ENCODE measurements at places on chromosomes 6 and 20. TPM values are rescaled to one million over a fixed set of nuclear protein-coding genes. Genes with fewer than 3 reads are reported as not detected.

DNA sequence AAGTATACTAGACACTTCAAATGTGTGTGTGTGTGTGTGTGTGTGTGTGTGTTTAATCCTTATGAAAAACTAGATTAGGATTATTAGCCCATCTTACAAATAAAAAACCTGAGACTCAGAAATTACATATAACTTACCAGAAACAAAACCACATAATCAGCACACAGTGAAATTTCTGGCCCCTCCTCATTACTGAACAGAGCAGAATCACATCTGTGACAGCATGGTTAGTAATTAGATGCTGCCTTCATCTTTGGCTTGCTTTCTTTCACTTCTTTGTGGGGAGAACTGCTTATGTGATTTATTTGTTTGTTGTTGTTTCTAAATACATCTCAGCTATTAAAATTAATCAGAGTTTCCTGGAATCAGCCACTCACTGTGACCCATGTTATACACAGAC, 267.1 kb downstream of the TENT5A start:
- no peak for DNase-seq
- H3K4me1 ChIP-seq: no peaks in the 10 kb centered on the region
- no peak overlapping the region for H3K4me3 ChIP-seq

DNA sequence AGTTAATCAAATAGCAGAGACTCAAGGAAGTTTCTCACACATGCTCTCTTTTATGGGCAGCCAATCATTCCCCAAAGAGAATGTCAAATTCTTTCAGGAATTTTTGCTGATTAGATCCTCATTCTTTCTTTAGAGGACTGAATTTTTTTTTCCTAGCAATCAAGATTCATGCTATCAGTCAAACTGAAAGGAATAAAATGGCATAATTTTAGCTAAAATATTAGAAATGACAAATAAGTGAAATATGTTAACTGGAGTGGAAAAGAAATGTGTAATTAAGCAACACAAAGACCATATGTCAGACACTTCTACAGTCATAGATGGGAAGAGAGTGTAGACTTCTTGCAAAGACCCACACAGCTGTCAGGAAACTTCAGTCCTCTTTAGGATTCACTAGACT, 242.3 kb upstream of the RNF217 start:
- no peak overlapping the region for H3K4me3 ChIP-seq
- no peaks in the 10 kb centered on the region for H3K36me3 ChIP-seq
- DNase-seq: no peak
- H3K4me1 ChIP-seq: no peaks in the 10 kb centered on the region

DNA sequence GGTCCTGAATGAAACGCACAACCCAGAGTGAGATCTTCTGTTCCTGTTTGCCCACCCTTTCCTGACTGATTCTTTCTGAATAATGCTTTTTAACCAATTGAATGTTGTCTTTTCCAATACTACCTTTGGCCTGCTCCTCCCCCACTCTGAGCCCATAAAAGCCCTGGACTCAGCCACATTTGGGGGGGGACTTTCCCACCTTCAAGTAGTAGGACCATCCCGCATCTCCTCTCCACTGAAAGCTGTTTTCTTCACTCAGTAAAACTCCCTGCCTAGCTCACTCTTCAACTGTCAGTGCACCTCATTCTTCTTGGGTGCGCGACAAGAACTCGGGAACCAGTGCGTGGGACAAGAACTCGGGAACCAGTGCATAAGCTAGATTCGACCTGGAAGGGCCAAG, 77.9 kb downstream of the EPB41L2 start:
- no peaks in the 10 kb centered on the region for H3K27me3 ChIP-seq
- DNase-seq: no peak
- H3K4me1 ChIP-seq: peaks cover 34% of the 10 kb centered on the region

The SLC16A10 gene
- 2.1 TPM for polyA plus RNA-seq

DNA sequence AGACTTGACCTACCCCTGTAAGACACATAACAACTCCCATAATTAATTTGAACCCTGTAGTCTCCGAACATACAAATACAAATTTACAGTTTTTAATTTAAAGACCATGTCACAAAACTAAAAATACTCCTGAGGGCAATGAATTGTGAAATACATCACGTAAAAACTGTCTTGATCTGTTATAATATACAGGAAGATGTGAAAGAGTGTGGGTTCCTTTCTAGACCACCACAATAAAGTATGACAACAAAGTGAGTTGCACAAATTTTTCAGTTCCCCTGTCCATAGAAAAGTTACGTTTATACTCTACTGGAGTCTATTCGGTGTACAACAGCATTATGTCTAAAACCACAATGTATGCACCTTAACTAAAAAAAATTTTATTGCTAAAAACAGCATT, 11.0 kb upstream of the BLOC1S5 start:
- no peak overlapping the region for H3K4me3 ChIP-seq
- no peaks in the 10 kb centered on the region for H3K36me3 ChIP-seq

GRCh38 chr20:35883778-35884540, 70.3 kb downstream of the SCAND1 start:
- no peaks in the 10 kb centered on the region for H3K36me3 ChIP-seq
- H3K4me1 ChIP-seq: peaks cover 5% of the 10 kb centered on the region
- no peak overlapping the region for H3K4me3 ChIP-seq
- peak; percentile 32 for DNase-seq
- no peaks in the 10 kb centered on the region for H3K27me3 ChIP-seq
- H3K27ac ChIP-seq: peak overlapping the region; percentile 45

GRCh38 chr20:57811374-57812020, 101.7 kb upstream of the PMEPA1 start:
- H3K4me1 ChIP-seq: peaks cover 2% of the 10 kb centered on the region
- H3K4me3 ChIP-seq: no peak overlapping the region
- DNase-seq: no peak
- H3K27ac ChIP-seq: no peak overlapping the region

DNA sequence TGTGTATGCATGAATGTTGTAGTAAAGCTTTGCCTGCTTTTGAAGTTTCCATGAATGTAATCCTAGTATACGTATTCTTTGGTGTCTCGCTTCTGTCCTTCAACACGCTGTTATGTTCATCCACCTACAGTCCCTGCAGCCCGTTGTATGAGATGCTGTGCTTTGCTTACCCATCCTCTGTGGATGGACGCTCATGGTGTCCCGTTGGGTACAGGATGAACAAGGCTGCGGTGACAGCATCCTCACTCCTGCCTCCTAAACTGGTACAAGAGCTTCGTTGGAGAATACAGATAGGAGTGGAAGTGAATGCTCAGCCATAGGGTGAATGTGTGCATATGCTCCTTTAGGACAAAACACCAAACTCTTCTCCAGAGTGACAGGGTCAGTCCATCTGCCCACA, 366.2 kb downstream of the ZFAND3 start:
- no peaks in the 10 kb centered on the region for H3K4me1 ChIP-seq
- peak overlapping the region; percentile 76 for H3K27ac ChIP-seq
- no peaks in the 10 kb centered on the region for H3K27me3 ChIP-seq

DNA sequence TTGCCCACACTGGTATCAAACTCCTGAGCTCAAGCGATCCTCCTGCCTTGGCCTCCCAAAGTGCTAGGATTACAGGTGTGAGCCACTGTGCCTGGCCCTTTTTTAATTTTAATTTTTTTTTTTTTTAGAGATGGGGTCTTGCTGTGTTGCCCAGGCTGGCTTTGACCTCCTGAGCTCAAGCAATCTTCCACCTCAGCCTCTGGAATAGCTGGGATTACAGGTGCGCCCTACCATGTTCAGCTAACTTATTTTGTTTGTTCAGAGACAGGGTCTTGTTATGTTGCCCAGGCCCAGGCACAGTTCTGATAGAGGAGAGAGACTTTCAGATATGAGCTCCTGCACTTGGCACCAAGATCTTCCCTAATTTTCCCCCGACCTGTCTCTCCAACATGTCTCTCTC, 8.1 kb downstream of the PSORS1C2 start:
- no peak overlapping the region for H3K27ac ChIP-seq
- H3K27me3 ChIP-seq: peaks cover 8% of the 10 kb centered on the region
- H3K36me3 ChIP-seq: no peaks in the 10 kb centered on the region
- no peak overlapping the region for H3K4me3 ChIP-seq

DNA sequence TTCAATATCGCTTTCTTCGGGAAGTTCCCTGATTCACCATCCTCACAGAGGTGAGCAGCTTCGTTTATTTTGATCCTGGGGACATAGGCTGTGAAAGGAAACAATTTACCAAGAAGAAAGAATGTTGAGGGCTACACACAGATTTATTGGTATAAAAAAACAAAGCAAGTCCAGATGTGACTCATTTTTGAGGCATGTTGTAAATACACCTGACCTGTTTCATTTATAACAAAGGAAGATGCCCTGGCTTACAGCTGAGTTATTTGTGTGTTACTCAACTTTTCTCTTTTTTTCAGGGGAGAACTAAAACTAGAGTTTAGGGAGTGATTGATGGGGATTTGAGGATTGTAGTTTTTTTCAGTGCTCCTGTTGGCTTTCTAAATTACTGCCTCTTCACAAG, 489.5 kb downstream of the CBLN4 start:
- H3K4me1 ChIP-seq: no peaks in the 10 kb centered on the region
- no peaks in the 10 kb centered on the region for H3K36me3 ChIP-seq
- no peak overlapping the region for H3K27ac ChIP-seq
- H3K4me3 ChIP-seq: no peak overlapping the region
- no peaks in the 10 kb centered on the region for H3K27me3 ChIP-seq

- H3K27ac ChIP-seq: no peak overlapping the region
- no peak for DNase-seq
- H3K27me3 ChIP-seq: no peaks in the 10 kb centered on the region
Measured at GRCh38 chr6:74277777-74278186, 581.8 kb downstream of the CD109 start.

DNA sequence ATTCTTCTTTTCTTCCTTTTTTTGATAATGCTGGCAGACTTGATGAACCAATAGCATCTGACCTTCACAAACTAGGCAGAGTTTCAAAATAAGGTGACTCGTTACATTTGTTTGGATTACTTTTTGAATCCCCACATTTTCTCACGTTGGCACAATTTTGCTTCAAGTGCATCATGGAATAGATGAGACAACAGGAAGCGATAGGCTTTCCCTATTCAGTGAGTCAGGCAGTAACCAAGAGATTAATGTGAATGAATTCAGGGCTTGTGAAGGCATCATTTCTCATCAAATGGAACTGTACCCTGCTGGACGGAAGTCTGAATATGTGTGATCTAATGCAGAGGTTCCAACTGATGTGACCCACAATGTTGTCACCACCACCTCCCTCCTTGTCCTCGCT, 10.7 kb downstream of the RFPL4B start:
- no peaks in the 10 kb centered on the region for H3K4me1 ChIP-seq
- H3K27ac ChIP-seq: no peak overlapping the region
- H3K36me3 ChIP-seq: no peaks in the 10 kb centered on the region
- peaks cover 22% of the 10 kb centered on the region for H3K27me3 ChIP-seq
- H3K4me3 ChIP-seq: no peak overlapping the region

DNA sequence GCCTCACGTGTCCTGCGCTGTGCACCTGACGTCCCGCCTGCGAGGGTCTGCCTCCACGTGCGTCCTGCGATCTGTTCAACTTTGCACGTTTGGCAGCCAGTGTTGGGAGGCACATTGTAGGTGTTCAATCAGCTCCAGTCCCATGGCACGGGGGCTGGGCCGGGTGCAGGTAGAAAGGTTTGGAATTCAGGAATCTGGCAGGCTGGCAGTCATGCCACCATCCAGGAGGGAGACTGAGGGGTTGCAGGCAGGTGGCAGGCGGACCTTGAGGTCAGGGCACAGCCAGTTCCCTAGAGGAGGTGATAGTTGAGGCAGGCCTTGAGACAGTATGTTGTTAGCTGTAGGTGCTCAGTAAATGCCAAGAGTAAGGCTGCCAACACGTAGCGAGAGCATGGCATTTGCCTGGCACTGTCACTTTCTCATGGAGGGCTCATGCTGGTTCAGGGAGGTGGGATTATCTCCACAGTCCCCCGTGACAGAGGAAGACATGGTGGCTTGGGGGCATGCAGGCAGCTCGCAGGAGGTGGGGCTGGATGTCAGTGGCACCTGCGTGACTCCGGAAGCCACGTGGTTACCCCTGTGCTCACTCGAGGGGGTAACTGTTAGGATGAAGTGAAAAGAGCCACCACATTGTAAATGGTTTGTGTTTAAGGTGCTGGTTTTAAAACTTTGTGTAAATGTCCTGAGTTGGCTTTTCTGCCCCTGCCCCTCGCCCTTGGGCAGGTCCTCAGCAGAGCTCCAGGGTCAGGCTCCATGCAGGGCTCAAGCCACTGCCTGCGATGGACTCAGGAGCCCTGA, 111.8 kb upstream of the FRMD1 start:
- no peaks in the 10 kb centered on the region for H3K36me3 ChIP-seq
- DNase-seq: no peak
- H3K4me3 ChIP-seq: no peak overlapping the region

DNA sequence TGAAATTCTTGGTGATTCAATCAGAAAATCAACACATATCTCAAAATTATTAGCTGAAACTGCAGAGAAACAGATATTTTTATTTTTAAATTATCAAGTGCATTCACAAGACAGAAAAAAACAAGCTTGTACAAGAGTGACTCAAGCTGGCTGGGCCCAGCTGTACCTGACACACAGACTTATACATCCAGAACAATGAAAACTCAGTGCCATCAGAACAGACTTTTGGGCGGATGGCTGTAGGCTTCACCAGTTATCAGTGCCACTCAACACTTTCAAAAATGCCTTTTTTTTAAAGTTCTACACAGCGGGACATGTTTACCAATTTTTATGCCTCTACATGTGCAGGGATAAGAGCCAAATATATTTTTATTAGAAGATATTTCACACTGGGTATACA, 102.8 kb downstream of the MYB start:
- no peaks in the 10 kb centered on the region for H3K27me3 ChIP-seq
- no peak for DNase-seq
- no peak overlapping the region for H3K4me3 ChIP-seq
- no peaks in the 10 kb centered on the region for H3K36me3 ChIP-seq
- peaks cover 36% of the 10 kb centered on the region for H3K4me1 ChIP-seq

The DEFB124 gene
- polyA plus RNA-seq: not detected

The SLA2 gene
- not detected for polyA plus RNA-seq

The ADGRB3 gene
- polyA plus RNA-seq: not detected

DNA sequence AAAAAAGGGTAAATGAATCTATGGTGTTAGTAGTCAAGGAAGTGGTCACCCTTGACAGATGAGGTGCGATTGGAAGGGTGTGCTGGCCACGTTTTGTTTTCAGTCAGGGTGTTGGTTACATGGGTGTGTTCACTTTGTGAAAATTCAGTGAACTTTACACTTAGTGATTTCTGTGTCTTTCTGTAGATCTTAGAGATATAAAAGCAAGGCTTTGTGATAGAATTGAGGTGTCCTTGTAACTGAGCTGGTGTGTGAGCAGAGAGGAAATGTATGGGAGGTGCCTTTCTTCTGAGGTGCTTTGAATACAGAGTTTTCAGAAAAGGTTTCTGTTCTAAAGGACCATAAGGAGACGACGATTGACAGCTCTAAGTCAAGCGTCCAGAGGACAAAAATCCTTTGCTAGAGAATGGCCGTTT, 90.5 kb downstream of the SAMD3 start:
- H3K4me1 ChIP-seq: peaks cover 53% of the 10 kb centered on the region
- peak overlapping the region; percentile 87 for H3K27ac ChIP-seq
- H3K27me3 ChIP-seq: no peaks in the 10 kb centered on the region
- peak; percentile 20 for DNase-seq

The MAS1 gene
- polyA plus RNA-seq: not detected

GRCh38 chr20:1383623-1384404, 9.0 kb downstream of the FKBP1A start:
- no peak overlapping the region for H3K4me3 ChIP-seq
- H3K4me1 ChIP-seq: peaks cover 97% of the 10 kb centered on the region
- H3K27me3 ChIP-seq: no peaks in the 10 kb centered on the region
- peak overlapping the region; percentile 42 for H3K27ac ChIP-seq
- no peak for DNase-seq
- no peaks in the 10 kb centered on the region for H3K36me3 ChIP-seq

The EFCAB8 gene
- polyA plus RNA-seq: not detected
